ENCODE measurements at places on chromosomes 16 and 17. TPM values are rescaled to one million over a fixed set of nuclear protein-coding genes. Genes with fewer than 3 reads are reported as not detected.

CNP gene
- total RNA-seq, result 27.4 TPM

KIF2B gene
- not detected for total RNA-seq

CDK5R1 gene
- 1.6 TPM for total RNA-seq

NAGS gene
- total RNA-seq, result 0.57 TPM

METRNL gene
- 76.6 TPM for total RNA-seq

KRT13 gene
- total RNA-seq, result not detected

SDR42E2 gene
- 0.09 TPM for total RNA-seq

MCRIP1 gene
- total RNA-seq, result 78.4 TPM

AANAT gene
- total RNA-seq, result not detected

PRSS33 gene
- total RNA-seq, result not detected

SECTM1 gene
- 4.4 TPM for total RNA-seq

NGFR gene
- total RNA-seq, result 22.9 TPM

SMIM5 gene
- total RNA-seq, result 1.9 TPM

SLC43A2 gene
- total RNA-seq, result 16.4 TPM

EFCAB5 gene
- not detected for total RNA-seq

SLC5A11 gene
- not detected for total RNA-seq

PARD6A gene
- 3.2 TPM for total RNA-seq

FLCN gene
- 30.2 TPM for total RNA-seq

CCL15 gene
- total RNA-seq, result not detected

EFTUD2 gene
- 52.3 TPM for total RNA-seq

NPTX1 gene
- total RNA-seq, result not detected

TRAF7 gene
- total RNA-seq, result 25.9 TPM

SPATA32 gene
- not detected for total RNA-seq

KRT32 gene
- total RNA-seq, result not detected

GRB7 gene
- total RNA-seq, result 1.7 TPM

KRTAP17-1 gene
- total RNA-seq, result not detected

NPIPA2 gene
- 2.4 TPM for total RNA-seq

SPATA33 gene
- total RNA-seq, result 2.4 TPM

HEATR9 gene
- total RNA-seq, result not detected

HLF gene
- total RNA-seq, result 20.9 TPM

RUNDC3A gene
- not detected for total RNA-seq

TMC8 gene
- 1.9 TPM for total RNA-seq

ZNF423 gene
- 8.3 TPM for total RNA-seq

SHBG gene
- 0.77 TPM for total RNA-seq

TTLL6 gene
- total RNA-seq, result not detected

POLR2A gene
- 49.4 TPM for total RNA-seq

UMOD gene
- total RNA-seq, result not detected

HSBP1 gene
- 177 TPM for total RNA-seq

PDE6G gene
- not detected for total RNA-seq

TRAPPC2L gene
- total RNA-seq, result 44.5 TPM

GRIN2A gene
- total RNA-seq, result 4.0 TPM

NBR1 gene
- total RNA-seq, result 120 TPM

HBA2 gene
- total RNA-seq, result 109 TPM

KRTAP2-1 gene
- not detected for total RNA-seq

TUBG1 gene
- total RNA-seq, result 41.9 TPM

CDRT15 gene
- not detected for total RNA-seq

KRTAP2-2 gene
- total RNA-seq, result not detected

Data from heart right ventricle (tissue), 16 donors.